AG10803 (cell line): ENCODE measurements at places on chromosomes 12 and 14.

- no peak for DNase-seq
These were observed 12.0 kb downstream of the CFAP73 start for GRCh38 chr12:113161415-113162016.

DNA sequence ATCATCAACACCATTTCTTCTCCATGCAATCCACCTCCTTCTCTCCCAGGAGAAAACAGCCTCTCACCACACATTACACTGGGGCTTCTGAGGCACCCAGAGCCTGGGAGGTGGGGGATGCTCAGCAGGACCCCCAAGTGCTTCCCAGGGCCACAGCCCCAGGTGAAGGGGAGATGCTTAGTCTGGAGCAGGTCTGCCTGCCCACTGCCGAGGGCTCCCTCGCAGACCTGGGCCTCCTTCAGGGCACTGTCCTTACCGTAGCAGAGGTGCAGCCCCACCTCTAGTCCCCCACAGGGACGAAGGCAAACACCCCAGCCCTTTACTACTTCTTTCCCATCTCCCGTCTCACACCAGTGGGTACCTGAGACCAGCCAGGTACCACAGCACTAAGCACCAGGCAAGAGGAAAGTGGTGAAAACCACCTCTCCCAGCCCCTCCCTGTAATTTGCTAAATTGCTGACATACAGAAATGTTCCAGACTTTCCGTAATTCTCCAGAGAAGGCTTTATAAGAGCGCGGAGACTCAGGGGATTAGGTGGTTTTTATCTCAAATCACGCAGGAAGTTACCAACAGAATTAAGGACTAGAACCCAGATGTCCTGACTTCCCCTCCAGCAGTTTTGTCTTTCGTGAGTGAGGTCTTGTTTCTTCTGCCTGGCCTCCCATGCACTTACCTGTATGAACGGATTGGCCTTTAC lies 59.0 kb downstream of the PLEKHG3 start:
- DNase-seq: no peak

- DNase-seq: no peak
These were observed 33.2 kb upstream of the FAM222A start for GRCh38 chr12:109680264-109681005.

DNA sequence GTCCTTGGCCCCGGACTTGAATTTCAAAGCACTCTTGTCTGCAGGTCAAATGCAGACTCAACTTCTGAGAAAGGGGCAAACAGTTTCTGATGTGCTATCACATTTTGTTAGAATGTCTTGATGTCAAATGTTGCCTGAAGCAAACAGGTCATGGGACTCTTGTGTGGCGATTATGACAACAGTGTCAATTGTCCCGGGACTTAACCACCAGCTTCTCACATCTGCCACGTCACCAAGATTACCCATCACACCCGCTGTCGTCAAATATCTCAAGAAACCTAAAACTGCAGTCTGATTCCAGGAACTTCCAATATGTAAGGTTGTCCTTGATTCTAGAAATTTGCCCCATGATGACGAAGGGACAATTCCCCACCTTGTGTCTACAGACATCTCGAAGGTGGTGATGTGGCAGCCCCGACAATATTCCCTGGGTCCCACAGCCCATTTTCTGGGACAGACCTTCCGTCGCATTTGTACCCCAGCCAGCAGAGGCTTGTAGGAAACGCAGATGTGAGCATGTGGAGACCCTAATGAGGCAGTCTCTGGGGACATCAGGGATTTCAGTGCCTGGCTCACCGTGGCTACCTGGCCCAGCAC lies 21.3 kb downstream of the LRTM2 start:
- no peak for DNase-seq

- no peak for DNase-seq
These were observed 298.4 kb downstream of the TRHDE start for GRCh38 chr12:72570601-72571000.

DNA sequence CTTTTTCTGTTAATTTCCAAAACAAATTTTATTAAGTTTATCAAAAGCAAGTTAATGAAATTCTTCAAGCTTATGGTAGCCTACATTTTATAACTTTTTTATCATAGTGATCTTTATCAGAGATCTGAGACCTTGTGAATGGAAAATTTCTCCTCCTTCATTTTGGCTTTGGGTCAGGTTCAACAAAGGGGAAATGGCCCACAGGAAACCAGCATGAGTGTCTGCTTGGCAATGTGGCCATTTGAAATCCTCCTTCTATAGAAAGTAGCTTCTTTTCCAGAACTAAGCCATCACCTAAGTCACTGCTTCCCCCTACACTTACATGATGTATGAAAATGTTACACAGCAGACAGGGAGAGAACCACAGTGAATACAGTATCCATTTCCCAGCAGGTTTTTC lies 1.6 kb downstream of the RHOJ start:
- no peak for DNase-seq

GRCh38 chr12:116366824-116367223 lies 89.3 kb upstream of the MED13L start:
- no peak for DNase-seq

- DNase-seq: no peak
These were observed 26.6 kb upstream of the CCDC196 start for GRCh38 chr14:66459603-66460002.

DNA sequence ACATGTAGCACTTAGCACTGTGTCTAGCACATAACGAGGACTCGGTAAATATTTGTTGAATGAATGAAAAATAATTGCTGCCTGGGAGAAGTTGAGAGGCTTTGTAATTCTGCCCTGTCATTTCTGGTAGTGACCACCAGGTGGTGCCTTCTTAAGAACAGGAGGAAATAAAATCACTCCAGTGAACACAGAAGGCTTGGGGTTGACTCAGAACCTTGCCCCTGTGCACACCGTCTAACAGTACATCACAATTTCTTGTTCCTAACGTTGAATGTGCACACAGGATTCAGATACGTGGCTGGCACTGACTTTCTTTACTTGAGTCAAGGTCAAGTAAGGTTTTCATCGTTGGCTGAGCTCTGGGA lies 91.8 kb downstream of the RGS6 start:
- peak; percentile 2 for DNase-seq

DNA sequence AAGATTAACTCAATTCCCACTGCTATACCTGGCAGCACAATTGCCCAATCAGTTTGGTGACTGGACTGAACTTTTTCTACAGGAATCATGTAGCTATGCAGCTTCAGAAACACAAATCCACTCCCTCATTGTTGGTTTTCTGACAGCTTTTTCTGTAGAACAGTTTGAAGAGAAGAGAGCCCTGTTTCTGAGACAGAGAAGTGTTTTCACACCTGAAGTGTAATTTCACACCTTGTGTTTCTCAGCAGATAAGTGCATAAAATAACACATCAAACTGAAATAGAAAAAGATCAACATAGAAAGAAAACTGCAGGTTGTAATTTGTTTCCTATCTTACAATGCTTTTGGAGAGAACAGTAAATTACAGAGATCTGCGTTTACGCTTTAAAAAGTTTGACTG lies 335.6 kb downstream of the SNAPC1 start:
- DNase-seq: no peak

- peak; percentile 60 for DNase-seq
These were observed 27.0 kb upstream of the CPM start for GRCh38 chr12:68959891-68960464.

DNA sequence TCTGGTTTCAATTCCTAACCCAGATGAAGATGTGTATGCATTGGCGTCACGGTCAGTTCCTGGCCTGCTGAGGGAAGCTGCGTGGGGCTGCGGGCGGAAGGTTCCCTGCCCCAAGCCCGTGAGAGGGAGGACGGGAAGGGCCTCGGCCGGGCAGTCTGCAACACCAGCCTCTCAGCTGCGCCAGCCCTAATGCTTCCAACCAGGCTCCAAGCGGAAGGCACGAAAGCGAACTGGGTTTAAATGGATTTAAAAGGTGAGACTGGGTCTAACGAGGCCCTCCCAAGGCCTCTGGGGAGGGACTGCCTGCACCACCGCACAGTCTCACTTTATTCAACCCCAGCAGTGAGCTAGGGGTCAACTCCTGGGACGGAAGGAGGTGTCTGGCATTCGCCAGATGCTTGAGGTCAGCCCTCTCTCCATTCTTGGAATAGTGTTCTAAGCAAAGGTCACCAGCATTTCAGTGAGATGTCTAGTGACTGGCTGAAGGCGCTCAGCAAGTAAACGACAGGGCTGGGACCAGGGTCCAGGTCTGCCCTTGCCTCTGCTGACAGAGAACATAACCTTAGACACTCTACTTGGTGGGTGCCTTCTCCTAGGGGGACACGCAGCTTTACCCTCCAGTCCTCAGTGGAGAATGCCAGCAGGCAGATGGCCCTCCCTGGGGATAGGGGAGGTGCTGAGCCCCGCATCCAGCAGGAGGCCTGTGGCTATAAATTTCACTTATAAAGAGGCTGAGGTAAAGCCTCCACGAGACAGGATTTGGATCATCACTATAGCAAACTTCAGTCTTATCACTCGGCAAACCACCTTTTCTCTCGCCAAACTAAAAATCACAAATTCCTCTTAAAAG lies 92.2 kb downstream of the PIWIL1 start:
- DNase-seq: no peak

DNA sequence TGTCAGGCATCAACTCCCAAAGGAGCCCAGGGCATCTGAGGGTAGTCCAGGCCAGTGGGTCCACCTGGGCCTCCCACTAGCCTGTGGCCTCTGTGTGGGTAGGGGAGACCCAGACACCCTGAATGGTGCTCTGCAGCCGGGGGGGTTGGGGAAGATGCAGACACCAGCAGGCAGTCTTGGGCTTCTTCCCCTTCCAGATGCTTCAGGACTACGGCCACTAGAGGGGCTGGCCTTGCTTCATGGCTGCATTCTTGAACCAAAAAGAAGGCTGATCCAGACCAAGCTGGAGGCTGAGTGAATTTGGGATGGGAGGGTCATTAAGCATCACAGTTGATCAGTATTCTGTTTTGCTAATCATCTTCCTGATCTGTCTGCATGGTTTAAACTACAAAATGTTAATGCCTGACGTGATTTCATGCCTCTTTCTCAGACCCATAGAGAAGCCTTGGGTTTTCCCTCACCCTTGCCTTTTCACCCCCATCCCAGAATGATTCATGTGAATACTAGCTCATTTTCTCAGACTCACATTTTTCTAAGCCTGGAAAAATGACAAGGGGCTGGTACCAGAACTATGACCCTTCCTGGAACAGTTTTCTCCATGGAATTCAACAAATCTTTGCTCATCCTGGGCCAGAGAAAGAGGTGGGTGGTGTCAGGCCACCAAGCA lies 134.2 kb downstream of the NTF3 start:
- DNase-seq: peak; percentile 85

- no peak for DNase-seq
These were observed 3.8 kb downstream of the PSMB5 start for GRCh38 chr14:23030936-23031335.

- no peak for DNase-seq
These were observed 15.1 kb downstream of the PLBD2 start for GRCh38 chr12:113373440-113373839.

GRCh38 chr14:65222440-65222858 lies 120.1 kb upstream of the MAX start:
- DNase-seq: peak; percentile 75

DNA sequence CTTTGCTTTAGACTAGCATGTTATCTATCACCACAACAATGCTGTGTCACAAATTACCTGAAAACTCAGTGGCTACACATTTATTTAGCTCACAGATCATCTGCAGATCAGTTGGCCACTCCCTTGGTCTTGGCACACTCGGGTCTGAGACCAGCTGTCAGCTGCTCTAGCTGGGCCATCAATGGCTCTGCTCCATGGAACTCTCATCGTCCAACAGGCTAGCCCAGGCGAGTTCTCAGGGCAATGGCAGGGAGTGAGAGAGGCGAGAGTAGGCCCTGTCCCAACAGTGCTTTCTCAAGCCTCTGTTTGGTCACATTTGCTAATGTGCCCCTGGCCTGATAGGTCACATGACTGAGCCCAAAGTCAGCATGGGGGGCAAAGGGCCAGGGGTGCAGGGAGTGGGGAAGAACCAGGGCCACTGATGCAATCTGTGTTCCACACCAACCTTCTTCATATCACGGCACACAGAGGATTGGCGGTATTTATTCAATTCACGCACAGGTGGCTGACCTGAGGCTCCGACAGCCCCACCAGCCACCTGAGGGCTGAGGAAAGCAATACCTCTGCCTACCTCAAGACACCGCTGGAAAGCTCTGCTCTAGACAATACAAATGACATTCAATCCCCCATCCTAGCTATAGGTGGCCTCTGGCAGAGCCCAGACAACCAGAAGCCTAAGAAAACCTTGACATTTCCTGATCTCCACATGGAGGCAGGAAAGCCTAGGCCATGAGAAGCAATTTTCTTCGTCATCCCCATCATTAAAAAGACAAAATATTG lies 82.5 kb downstream of the NT5DC3 start:
- no peak for DNase-seq

- DNase-seq: peak; percentile 18
These were observed 886 bp downstream of the SIX1 start for GRCh38 chr14:60648249-60648933.

GRCh38 chr12:65535946-65536345 lies 257.5 kb downstream of the MSRB3 start:
- no peak for DNase-seq

DNA sequence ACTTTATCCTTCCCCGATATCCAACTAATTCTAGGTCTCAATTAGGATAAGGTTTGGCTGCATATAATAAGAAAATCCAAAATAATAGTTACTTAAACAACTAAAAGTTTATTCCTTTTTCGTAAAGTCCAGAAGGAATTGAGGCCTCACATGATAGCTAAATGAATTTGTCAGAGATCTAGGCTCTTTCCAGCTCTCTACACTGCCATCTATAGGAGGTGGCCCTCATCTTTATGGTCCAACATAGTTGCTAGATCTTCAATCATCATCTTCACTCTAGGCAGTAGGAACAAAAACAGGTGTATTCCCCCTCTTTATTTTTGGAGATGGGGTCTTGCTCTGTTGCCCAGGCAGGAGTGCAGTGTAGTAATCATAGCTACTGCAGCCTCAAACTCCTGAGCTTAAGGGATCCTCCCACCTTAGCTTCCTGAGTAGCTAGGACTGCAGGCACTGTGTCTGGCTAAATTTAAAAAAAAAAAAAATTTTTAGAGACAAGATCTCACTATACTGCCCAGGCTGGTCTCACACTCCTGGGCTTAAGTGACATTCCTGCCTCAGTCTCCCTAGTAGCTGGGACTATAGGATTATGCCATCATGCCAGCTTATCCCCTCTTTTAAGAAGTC lies 46.5 kb upstream of the SAV1 start:
- DNase-seq: peak; percentile 52

- no peak for DNase-seq
These were observed 75.1 kb downstream of the SLC24A4 start for GRCh38 chr14:92397953-92398564.

- DNase-seq: no peak
These were observed 354.9 kb downstream of the RAD51B start for GRCh38 chr14:68174446-68174845.

GRCh38 chr12:27151479-27151878 lies 69.1 kb upstream of the C12orf71 start:
- no peak for DNase-seq
